ENCODE measurements at places on chromosomes 1 and 21. TPM values are rescaled to one million over a fixed set of nuclear protein-coding genes. Genes with fewer than 3 reads are reported as not detected.

ADGRL4 gene
- total RNA-seq, result 25.9 TPM

KRTAP19-8 gene
- not detected for total RNA-seq

TSSK3 gene
- not detected for total RNA-seq

C1orf53 gene
- 5.1 TPM for total RNA-seq

S100A3 gene
- total RNA-seq, result 11.2 TPM

HSD3B1 gene
- not detected for total RNA-seq

KIF21B gene
- 0.31 TPM for total RNA-seq

FAM110D gene
- not detected for total RNA-seq

C1orf94 gene
- total RNA-seq, result not detected

OR10Z1 gene
- total RNA-seq, result not detected

HPCA gene
- total RNA-seq, result not detected

ECM1 gene
- 38.7 TPM for total RNA-seq

RGS18 gene
- total RNA-seq, result not detected

ITLN2 gene
- total RNA-seq, result not detected

SLC44A5 gene
- 0.25 TPM for total RNA-seq

CCDC17 gene
- 0.10 TPM for total RNA-seq

LCE1C gene
- not detected for total RNA-seq

KCNJ10 gene
- not detected for total RNA-seq

ARHGAP30 gene
- not detected for total RNA-seq

SPRR1B gene
- not detected for total RNA-seq

MANEAL gene
- total RNA-seq, result 0.81 TPM

SMPDL3B gene
- total RNA-seq, result 0.29 TPM

KDF1 gene
- total RNA-seq, result not detected

OR6N1 gene
- total RNA-seq, result not detected

GBP4 gene
- 0.94 TPM for total RNA-seq
